ENCODE measurements at places on chromosomes 13 and 19.
A peak's percentile ranks its signal among the peaks of the same experiment; 100 is the strongest.

DNA sequence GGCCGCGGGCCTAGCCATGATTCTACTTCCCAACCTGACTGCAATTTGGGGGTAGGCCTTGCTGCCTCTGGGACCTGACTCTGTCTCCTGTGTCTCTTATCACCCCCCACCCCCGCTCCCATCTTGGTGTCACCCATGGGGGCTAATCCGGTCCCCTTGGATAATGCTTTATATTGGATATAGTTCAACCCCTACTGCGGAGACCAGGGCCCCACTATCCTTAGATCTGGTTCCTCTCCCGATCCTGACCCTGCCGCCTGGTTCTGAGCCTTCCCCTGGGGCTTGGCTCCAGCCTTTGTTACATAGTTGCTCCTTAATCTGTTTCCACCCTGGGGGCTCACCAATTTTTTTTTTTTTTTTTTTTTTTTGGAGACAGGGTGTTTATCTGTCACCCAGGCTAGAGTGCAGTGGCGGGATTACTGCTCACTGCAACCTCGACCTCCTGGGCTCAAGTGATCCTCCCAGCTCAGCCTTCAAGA is 1.3 kb downstream of the BLOC1S3 start:
- DNase-seq = no peak

DNA sequence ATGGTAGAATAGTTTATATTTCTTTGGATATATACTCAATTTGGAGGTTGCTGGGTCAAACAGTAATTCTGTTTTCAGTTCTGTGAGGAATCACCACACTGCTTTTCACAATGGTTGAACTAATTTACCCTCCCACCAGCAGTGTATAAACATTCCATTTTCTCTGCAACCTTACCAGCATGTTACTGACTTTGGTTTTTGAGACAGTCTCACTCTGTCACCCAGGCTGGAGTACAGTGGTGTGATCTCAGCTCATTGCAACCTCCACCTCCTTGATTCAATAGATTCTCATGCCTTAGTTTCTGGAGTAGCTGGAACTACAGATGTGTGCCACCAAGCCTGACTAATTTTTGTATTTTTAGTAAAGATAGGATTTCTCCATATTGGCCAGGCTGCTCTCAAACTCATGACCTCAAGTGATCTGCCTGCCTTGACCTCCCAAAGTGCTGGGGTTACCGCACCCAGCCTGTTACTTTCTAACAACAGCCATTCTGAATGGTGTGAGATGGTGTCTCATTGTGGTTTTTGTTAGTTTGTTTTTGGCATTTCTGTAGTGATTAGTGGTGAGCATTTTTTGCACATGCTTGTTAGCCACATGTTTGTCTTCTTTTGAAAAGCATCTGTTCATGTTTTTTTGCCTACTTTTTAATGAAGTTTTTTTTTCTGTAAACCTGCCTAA is 12.5 kb downstream of the ZNF714 start:
- DNase-seq = no peak

- DNase-seq = no peak
These were observed 536 bp downstream of the UBA2 start for GRCh38 chr19:34428549-34429285.

DNA sequence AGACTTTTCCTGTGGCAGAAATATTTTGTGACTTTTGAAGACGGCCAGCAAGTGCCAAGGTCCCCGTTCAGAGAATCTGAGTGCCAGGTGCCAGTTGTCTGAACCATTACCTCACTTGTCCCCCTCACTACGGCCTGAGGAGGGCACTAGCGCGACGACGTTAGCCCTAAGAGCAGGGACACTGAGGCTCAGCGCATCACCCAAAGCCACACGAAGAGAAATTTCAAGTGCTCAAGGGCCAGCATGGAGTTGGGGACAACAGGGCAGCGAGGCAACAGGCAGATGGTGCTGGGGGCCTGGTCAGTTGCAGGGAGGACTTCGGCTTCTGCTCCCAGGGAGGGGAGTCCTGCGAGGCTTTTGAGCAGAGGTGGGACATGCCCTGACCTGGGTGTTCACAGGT is 9.5 kb upstream of the TYK2 start:
- no peak for DNase-seq

DNA sequence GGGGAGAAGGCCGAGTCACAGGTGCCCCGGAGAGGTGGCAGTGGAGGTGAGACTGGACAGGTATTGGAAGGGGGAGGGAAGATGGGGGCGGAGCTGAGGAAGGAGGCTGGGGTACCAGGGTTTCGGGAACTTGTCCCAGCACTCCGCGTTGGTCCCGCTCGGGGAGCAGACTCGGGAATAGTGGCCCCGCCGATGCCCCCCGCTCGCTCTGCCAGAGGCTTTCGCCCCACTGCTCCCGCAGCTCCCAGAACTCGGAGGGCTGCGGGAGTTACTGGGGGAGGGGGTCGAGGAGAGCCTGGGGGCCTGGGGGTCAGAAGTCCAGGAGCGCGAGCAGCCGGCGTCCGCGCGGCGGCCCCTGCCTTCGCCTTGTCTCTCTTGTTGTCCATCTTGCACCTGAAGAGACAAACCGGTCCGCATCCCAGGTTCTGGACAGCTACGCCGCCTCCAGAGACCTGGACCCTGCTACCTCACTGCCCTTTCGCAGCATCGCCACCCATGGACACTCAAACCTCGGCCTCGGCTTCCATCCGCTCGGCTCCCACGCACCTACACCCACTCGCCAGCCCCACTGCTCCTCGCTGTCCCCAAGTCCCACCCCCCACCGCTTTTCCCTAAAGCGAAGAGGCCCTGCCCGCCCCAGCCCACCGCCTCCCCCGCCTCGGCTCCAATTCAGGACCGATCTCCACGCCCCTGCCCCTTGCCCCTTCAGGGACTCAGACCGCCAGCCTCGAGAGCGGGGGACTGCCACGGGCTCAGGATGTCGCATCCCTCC is 700 bp downstream of the PRR36 start:
- DNase-seq = no peak

- DNase-seq = no peak
These were observed 11.6 kb downstream of the REXO1 start for GRCh38 chr19:1836458-1837221.

- no peak for DNase-seq
These were observed 2.0 kb downstream of the ZNF57 start for GRCh38 chr19:2902590-2903218.

GRCh38 chr13:91904005-91904404 is 505.6 kb downstream of the GPC5 start:
- DNase-seq = no peak

GRCh38 chr13:34458756-34459715 is 483.0 kb upstream of the NBEA start:
- no peak for DNase-seq

- no peak for DNase-seq
These were observed 30.3 kb upstream of the MCF2L start for GRCh38 chr13:112938680-112939079.

DNA sequence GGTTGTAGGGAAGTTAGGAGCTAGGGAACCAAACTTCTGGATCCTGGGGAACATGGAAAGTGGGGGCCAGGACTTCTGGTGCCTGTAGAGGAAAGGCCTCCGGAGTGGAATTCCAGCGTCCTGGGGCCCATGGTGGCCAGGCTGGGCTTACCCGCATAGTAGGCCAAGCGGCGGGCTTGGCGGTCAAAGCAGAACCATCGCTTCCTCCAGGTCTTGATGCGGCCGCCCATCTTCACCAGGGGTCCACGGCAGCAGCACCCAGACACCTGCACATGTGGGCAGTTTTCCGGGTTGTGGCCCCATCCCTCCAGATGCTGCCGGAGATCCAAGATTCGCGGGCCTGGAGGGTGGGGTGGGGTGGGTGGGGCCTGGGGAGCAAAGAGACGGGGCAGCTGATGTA is 13.8 kb upstream of the LYPD3 start:
- no peak for DNase-seq

DNA sequence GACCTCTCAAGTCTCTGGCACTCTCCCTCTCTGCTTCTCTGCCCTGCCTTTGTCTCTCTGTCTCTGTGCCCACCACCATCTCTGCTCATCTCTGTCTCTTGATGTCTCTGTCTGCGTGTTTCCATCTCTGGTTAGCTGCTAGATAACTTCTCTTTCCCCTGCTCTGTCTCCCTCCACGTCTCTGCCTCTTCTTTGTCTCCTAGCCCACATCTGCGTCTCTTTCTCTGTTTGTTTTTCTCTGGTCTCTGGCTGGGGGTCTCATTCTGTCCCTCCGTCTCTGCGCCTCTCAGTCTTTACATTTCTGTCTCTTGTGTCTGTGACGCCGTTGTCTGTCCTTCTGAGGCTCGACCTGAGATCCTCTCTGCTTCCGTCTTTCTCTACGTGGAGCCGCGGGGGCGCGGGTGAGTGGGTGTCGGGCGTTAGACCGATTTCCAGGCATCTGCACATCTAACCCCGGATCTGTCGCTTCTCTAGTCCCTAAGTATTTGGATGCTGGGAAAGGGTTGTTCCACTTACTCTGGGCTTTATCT is 386 bp downstream of the GIPR start:
- DNase-seq = no peak

- peak; percentile 85 for DNase-seq
These were observed 1.7 kb downstream of the JUND start for GRCh38 chr19:18279516-18280246.

GRCh38 chr13:20696073-20696472 is 7.4 kb upstream of the IL17D start:
- DNase-seq = no peak

DNA sequence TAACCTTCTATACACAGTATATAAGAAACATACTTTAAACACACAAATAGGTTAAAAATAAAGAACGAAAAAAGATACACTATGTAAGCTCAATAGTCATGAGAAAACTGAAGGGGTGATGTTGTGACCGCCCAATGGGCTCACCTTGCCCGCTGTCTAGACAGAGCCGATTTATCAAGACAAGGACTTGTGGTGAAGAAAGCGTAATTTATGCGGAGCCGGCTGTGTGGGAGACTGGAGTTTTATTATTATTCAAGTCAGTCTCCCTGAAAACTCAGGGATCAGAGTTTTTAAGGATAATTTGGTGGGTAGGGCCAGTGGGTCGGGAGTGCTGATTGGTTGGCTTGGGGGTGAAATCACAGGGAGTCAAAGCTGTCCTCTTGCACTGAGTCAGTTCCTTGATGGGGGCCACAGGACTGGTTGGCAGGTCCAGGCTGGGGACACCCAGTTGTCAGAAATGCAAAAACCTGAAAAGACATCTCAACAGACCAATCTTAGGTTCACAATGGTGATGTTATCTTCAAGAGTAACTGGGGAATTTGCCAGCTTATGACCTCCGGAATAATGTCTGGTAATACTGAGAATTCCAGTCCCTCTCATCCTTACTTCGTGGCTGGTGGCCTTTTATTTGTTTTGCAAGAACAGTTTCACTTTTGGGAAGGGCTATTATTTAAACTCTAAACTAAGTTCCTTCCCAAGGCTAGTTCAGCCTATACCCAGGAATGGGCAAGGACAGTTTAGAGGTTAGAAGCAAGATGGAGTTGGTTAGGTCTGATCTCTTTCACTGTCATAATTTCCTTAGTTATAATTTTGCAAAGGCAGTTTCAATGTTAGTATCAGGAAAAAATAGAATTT is 96.6 kb downstream of the UBL3 start:
- no peak for DNase-seq

DNA sequence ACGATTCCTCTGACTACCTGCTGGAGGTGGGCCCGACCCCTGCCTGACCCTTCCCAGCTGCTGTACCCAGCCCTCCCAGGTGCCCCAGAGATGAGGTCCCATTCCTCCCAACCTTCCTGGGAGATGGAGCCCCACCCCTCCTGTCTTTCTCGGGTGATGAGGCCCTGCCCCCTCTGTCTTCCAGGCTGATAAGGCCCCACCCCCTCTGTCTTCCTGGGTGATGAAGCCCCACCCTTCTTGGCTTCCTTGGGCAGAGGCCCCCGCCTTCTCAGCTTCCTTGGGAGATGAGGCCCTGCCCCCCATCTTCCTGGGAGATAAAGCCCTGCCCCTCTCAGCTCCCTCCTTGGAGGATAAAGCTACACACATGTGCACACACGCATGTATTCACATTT is 47.9 kb downstream of the CERS4 start:
- no peak for DNase-seq

DNA sequence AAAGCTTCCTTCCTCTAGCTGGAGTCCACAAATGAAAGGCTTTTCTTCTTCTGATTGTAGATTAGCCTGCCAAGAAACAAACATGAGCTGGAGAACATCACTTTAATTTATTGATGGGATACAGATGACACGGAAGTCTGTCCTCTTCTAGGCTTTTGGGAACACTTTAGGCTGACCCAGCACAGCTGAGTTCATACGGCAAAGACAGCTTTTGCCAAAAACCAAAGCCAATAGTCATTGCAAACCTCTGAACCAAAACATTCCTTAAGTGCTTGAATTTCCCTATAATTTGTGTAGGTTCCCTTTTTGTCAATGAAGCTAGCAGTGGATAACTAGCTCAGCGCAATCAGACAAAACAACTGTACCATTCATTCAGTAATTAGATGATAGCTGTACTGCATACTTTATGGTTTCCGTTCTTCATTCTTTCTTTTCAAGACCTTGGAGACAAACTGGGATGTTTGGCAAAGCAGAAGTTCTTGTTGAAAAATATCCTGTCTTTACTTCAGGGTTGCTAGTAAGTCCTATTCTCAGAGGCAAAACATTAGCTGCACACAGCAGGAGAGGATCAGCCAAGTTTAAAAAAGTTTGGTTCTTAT is 95.7 kb upstream of the SPRY2 start:
- DNase-seq = no peak

DNA sequence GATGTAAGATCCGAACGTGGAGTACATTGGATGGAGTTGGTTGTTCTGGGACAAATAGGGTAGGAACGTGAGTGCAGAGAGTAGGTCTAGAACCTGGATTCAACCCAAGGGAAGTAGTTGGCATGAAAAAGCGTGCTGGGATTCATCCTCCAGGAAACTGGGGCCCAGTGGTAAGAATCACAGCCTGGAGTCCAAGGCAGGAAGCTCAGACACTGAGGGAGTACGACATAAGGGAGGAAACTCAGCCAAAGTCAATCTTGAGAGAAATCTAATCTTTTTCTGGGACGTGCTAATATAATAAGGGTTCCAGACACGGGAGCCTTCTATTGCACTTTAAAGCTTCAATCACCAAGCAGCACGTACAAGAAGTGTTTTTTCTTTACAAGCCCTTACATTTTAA is 46.4 kb downstream of the DLEU7 start:
- no peak for DNase-seq

GRCh38 chr19:6865849-6866248 is 21.5 kb upstream of the ADGRE1 start:
- no peak for DNase-seq

GRCh38 chr13:20348645-20349408 is 116.7 kb upstream of the GJB6 start:
- no peak for DNase-seq

- DNase-seq = no peak
These were observed 1314.6 kb downstream of the EFNB2 start for GRCh38 chr13:105220881-105221280.

- DNase-seq = no peak
These were observed 4.0 kb downstream of the MRPL54 start for GRCh38 chr19:3766520-3766919.

GRCh38 chr19:1445932-1446712 is 3.8 kb upstream of the APC2 start:
- DNase-seq = no peak

Data from stimulated activated CD8-positive, alpha-beta memory T cell treated with anti-CD3 and anti-CD28 coated beads, Interleukin-2, amount 100 ng/mL, for 1 hour (primary cell).